Sigmoid colon (tissue), 7 donors: ENCODE measurements at places on chromosomes 2 and 18. TPM values are rescaled to one million over a fixed set of nuclear protein-coding genes. Genes with fewer than 3 reads are reported as not detected.

Gene RAB6D
- total RNA-seq: not detected

Gene KIF1A
- total RNA-seq: 8.6 TPM

Gene CXCR1
- not detected for total RNA-seq

Gene OXER1
- total RNA-seq: 0.83 TPM

Gene CYTIP
- total RNA-seq: 4.3 TPM

Gene C1QL2
- not detected for total RNA-seq

Gene PTPRN
- total RNA-seq: 8.8 TPM

Gene FARSB
- 15.3 TPM for total RNA-seq

Gene ALPP
- total RNA-seq: not detected

Gene SAP130
- total RNA-seq: 7.1 TPM

- no peak overlapping the region for H3K27ac ChIP-seq
- H3K27me3 ChIP-seq: no peaks in the 10 kb centered on the region
- H3K36me3 ChIP-seq: no peaks in the 10 kb centered on the region
- no peaks in the 10 kb centered on the region for H3K4me1 ChIP-seq
- H3K4me3 ChIP-seq: no peak overlapping the region
Measured at GRCh38 chr2:79619442-79619841, 106.6 kb downstream of the CTNNA2 start.

DNA sequence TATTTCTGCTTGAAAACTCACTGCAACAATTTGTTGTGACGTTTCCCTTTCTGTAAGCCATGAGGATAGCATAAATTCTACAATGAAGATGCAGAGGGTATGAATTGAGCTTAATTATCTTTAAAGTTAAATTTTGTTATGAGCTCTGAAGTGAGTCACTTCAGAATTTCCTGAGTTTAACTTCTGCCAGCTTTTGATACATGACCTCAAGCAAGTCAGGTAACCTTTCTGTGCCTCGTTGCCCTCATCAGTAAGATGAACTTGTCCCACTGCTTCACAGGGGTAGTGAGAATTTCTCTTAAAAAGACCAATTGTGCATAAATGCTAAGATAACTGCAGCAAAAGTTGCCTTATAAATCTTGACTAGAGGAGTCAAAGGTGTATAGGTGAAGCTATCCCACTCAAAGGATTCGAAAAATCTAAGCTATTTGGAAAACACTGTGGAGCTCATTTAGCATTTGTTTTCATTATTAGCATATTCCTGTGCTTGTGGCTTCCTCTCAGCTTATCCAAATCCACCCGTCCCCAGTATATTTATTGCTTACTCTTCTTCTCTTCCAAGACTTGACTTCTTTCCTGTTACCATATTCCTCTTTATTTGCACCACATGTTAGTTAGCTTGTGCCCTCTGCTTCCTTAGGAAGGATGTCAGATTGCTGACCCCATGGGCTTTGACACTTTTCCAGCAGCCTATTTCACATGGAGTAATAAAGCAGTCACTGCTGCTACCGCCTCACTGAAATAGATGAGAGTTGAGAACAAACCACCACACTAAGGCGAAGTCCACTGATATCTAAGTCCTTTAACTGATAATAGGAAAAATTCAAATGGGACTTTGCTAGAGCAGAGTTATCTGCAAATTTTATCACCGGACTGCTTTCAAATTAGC, 428.6 kb downstream of the ERBB4 start:
- no peak overlapping the region for H3K4me3 ChIP-seq
- no peak overlapping the region for H3K27ac ChIP-seq
- no peaks in the 10 kb centered on the region for H3K4me1 ChIP-seq
- no peak for DNase-seq
- no peaks in the 10 kb centered on the region for H3K36me3 ChIP-seq

GRCh38 chr2:240320204-240320993, 115.1 kb upstream of the GPC1 start:
- DNase-seq: no peak
- H3K4me1 ChIP-seq: peaks cover 1% of the 10 kb centered on the region
- no peak overlapping the region for H3K4me3 ChIP-seq
- no peak overlapping the region for H3K27ac ChIP-seq
- H3K27me3 ChIP-seq: no peaks in the 10 kb centered on the region

GRCh38 chr2:144519934-144520731, at the start of gene ZEB2:
Gene ZEB2, minus strand, starts transcription at chr2:144520119. Its CDS starts 2,769 bp downstream, at chr2:144517350.
- no peaks in the 10 kb centered on the region for H3K36me3 ChIP-seq
- peaks cover 99% of the 10 kb centered on the region for H3K27me3 ChIP-seq
- peak within 1 kb of the TSS; percentile 65 for H3K4me3 ChIP-seq
- H3K4me1 ChIP-seq: peaks cover 32% of the 10 kb centered on the region
- peak; percentile 88 for DNase-seq

- no peak overlapping the region for H3K4me3 ChIP-seq
- H3K27ac ChIP-seq: no peak overlapping the region
- no peaks in the 10 kb centered on the region for H3K36me3 ChIP-seq
- no peaks in the 10 kb centered on the region for H3K4me1 ChIP-seq
Measured at GRCh38 chr2:175815537-175815936, 186.5 kb downstream of the LNPK start.

DNA sequence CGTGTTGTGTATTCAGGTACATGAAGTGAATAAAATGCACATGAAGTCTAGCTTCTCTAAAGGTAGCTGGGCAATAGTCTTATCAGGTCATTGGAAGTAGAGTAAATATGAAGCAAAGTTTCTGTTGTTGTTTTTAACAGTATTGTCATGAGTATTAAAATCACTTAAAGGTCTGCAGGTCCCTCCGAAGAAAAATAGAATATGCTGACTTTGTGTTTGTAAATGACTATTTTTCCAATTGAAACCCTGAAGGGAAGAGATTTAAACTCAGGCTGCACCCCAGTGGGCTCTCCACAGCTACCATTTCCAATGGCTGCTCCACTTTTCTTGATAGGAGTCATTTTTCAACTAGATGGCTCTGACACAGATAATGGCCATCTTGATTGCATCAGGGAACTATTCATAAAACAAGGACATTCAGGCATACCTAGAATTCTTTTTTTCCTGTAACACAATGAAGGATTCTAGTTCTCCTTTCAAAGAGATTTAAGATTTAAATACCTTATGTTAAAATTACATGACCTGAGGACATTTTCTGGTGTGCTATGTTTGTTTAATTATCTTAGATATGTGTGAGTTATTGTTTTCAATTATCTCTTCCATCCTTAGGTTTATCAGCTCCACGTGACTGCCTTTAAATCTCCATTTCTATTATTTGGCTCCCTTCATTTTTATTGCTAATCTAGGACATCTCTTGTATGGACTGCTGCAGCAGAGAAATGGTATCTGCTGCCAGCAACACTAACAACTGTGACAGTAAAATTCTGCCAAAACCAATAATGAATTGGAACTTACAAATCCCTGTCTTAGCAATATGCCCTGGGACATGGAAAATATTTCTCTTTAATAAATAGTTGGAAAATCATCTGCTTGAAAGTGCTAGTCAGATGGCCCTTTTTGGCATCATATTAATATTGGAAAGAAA, 149.2 kb upstream of the NOSTRIN start:
- H3K27me3 ChIP-seq: no peaks in the 10 kb centered on the region
- DNase-seq: no peak
- H3K4me3 ChIP-seq: no peak overlapping the region
- H3K4me1 ChIP-seq: peaks cover 9% of the 10 kb centered on the region

DNA sequence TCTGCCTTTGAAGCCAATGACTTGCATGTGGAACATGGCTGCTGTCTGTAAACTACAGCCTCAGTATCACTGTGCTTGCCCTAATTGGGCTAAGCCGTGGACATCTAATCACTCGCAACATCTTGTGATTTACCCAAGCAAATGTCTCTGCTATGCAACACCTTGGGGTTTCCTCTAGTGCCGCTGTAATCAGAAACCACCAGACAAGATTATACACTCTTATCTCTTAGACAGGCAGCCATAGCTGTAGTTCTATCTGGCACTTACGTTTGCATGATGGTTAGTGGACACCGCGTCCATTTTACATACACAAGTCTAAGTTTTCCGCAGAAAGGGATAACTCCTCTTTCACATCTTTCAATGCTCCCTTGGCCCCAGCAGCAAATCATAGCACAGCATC, 204.3 kb upstream of the CCDC68 start:
- H3K4me1 ChIP-seq: no peaks in the 10 kb centered on the region
- DNase-seq: no peak
- no peaks in the 10 kb centered on the region for H3K27me3 ChIP-seq
- no peaks in the 10 kb centered on the region for H3K36me3 ChIP-seq
- no peak overlapping the region for H3K27ac ChIP-seq
- H3K4me3 ChIP-seq: no peak overlapping the region

- H3K4me1 ChIP-seq: no peaks in the 10 kb centered on the region
- no peak for DNase-seq
- H3K36me3 ChIP-seq: no peaks in the 10 kb centered on the region
- H3K27me3 ChIP-seq: no peaks in the 10 kb centered on the region
- no peak overlapping the region for H3K4me3 ChIP-seq
- no peak overlapping the region for H3K27ac ChIP-seq
Measured at GRCh38 chr18:38923126-38923525, 1357.5 kb upstream of the CELF4 start.

DNA sequence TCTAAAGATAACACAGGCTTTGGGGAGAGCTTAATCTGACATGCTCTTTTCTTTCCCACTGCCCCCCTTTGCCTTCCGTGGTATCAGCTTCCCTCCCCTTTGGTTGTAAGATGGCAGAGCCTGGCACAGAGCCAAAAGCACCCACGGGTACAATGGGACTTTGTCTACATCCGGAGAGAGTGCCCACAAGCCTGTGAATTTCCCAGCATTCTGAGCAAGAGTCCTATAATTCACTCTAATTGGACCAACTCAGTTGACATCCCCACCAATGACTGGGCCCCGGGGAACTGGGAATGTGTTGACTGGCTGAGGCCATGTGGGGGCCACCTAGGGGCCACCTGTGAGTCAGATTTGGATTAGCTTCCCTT, 20.1 kb upstream of the C2orf72 start:
- DNase-seq: no peak
- no peaks in the 10 kb centered on the region for H3K4me1 ChIP-seq
- no peak overlapping the region for H3K4me3 ChIP-seq

DNA sequence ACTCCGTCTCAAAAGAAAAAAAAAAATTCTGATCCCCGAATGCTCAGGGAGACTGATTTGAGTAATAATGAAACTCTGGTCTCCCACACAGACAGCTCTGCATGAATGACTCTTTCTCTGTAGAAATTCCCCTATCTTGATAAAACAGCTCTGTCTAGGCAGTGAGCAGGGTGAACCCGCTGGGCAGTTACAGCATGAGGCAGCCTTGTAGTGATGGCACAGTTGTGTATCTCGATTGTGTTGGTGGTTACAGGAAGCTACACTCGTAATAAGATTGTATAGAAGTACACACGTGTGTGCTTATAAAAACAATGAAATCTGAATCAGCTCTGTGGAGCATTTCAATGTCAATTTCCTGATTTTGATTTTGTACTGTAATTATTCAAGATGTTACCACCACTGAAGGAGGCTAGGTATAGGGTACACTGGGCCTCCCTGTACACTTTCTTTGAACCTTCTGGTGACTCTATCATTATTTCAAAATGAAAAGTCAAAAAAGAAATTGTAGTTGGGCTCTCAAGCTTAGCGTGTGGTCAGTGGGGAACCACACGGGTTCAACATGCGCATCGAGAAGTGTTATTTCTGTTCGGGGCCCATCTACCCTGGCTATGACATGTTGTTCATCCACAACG, 34.9 kb upstream of the ATP8B1 start:
- no peak overlapping the region for H3K4me3 ChIP-seq
- H3K36me3 ChIP-seq: no peaks in the 10 kb centered on the region
- no peaks in the 10 kb centered on the region for H3K27me3 ChIP-seq
- DNase-seq: no peak
- H3K4me1 ChIP-seq: peaks cover 6% of the 10 kb centered on the region

GRCh38 chr2:170679607-170680079, 35.5 kb upstream of the SP5 start:
- H3K27ac ChIP-seq: no peak overlapping the region
- H3K27me3 ChIP-seq: no peaks in the 10 kb centered on the region
- DNase-seq: no peak
- no peak overlapping the region for H3K4me3 ChIP-seq

DNA sequence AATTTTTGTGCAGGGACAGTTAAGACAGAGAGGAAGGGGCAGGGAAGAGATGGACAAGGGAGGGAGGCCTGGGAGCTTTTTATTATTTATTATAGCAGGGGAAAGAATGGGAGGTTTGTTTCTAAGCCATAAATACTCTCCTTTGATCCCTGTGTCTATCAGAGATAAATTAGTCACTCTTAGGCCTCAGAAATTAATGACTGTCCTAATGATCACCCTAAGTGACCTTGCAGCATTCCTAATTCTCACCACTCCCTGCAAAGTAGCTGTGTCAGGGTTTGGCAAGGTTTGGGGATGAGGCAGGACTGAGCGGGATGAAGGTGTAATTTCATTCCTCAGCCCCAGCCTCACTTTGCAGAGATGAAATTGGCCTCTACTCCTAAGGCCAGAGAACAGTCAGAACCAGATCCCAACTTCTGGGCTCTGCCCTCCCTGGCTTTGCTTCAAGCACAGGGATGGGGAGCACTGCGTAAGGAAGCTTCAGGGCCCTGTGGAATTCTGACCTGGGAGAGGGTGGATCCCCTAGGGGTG, 95.0 kb downstream of the TMEM17 start:
- H3K36me3 ChIP-seq: no peaks in the 10 kb centered on the region
- DNase-seq: no peak
- no peaks in the 10 kb centered on the region for H3K27me3 ChIP-seq
- H3K27ac ChIP-seq: peak overlapping the region; percentile 68
- peaks cover 25% of the 10 kb centered on the region for H3K4me1 ChIP-seq

GRCh38 chr2:207328944-207329386, 163.2 kb upstream of the KLF7 start:
- no peak overlapping the region for H3K27ac ChIP-seq
- no peaks in the 10 kb centered on the region for H3K27me3 ChIP-seq
- no peak overlapping the region for H3K4me3 ChIP-seq
- H3K4me1 ChIP-seq: peaks cover 7% of the 10 kb centered on the region

DNA sequence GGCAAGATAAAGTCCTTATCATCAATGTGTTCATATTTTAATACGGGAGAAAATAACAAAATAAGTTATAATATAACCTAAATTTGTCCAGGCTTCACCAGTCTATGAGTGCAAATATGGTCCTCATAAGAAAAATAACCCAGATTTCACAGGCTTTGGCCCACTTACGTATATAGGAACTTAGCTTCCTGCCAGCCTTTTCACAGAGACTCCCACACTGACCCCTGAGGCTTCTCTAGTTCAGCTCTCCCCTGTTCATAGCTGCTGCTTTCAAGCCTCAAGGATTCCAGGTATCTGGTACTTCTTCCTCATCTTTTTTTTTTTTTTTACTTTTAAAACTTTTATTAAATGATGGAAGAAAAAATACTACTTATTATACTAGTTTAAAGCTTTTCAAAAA, 74.9 kb upstream of the PELI1 start:
- no peaks in the 10 kb centered on the region for H3K4me1 ChIP-seq
- no peaks in the 10 kb centered on the region for H3K36me3 ChIP-seq
- no peaks in the 10 kb centered on the region for H3K27me3 ChIP-seq
- no peak overlapping the region for H3K4me3 ChIP-seq

GRCh38 chr18:33239298-33239697, 201.2 kb downstream of the CCDC178 start:
- no peaks in the 10 kb centered on the region for H3K27me3 ChIP-seq
- DNase-seq: no peak
- no peak overlapping the region for H3K27ac ChIP-seq
- no peaks in the 10 kb centered on the region for H3K4me1 ChIP-seq

- peak overlapping the region; percentile 99 for H3K27ac ChIP-seq
- H3K36me3 ChIP-seq: no peaks in the 10 kb centered on the region
- peak overlapping the region; percentile 70 for H3K4me3 ChIP-seq
- DNase-seq: no peak
- no peaks in the 10 kb centered on the region for H3K27me3 ChIP-seq
Measured at GRCh38 chr18:21112140-21112473, 494 bp upstream of the ROCK1 start.

- DNase-seq: no peak
- H3K4me3 ChIP-seq: no peak overlapping the region
- H3K27ac ChIP-seq: no peak overlapping the region
- no peaks in the 10 kb centered on the region for H3K4me1 ChIP-seq
- H3K36me3 ChIP-seq: no peaks in the 10 kb centered on the region
Measured at GRCh38 chr2:31246184-31246852, 12.4 kb downstream of the EHD3 start.
